Body of pancreas (tissue), 4 donors: ENCODE measurements at places on chromosomes 4 and X. TPM values are rescaled to one million over a fixed set of nuclear protein-coding genes. Genes with fewer than 3 reads are reported as not detected.
A peak's percentile ranks its signal among the peaks of the same experiment; 100 is the strongest.

DNA sequence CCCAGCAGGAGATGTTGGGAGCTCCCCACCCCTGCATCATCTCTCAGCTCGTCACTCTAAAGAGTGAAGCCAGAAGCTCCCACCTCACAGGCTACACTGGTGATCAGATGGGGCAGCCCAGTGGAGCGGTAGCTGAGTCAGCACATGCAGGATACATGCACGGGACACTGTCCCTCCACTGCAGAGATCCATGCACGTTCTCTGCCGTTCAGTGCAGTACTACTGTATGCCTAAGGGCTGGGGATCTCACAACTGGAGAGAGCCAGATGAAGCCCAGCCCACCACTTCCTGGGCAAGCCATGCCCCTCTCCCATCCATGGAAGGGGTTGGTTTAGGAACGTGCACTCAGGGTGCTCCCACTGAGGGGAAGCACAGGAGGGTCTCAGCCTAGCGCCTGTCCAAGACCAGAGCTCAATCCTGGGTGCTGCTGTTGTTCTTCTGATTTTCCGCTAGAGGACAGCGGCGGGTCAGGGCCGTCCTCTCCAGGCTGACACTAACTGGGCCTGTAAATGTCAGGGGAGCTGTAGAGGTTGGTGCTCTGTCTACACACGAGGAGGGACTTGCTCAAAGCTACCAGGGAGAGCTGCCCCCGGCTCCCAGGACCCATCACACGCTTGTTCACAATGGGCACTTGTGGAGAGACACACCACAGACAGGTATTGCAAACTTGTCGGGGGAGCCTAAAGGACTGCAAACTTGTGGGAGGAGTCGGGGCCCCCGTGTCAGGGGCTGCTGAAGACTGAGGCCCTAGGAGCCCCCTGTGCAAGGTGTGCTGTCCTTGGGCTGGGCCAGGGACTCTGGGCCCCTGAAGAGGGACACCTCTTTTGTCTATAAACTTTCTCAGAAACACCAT, 18.2 kb upstream of the ABLIM2 start:
- no peak overlapping the region for H3K4me3 ChIP-seq
- H3K4me1 ChIP-seq = peaks cover 7% of the 10 kb centered on the region
- H3K27me3 ChIP-seq = no peaks in the 10 kb centered on the region

- no peaks in the 10 kb centered on the region for H3K27me3 ChIP-seq
- H3K27ac ChIP-seq = no peak overlapping the region
- H3K4me3 ChIP-seq = no peak overlapping the region
- H3K36me3 ChIP-seq = no peaks in the 10 kb centered on the region
- no peaks in the 10 kb centered on the region for H3K4me1 ChIP-seq
- no peak for DNase-seq
Measured at GRCh38 chr4:15695240-15695699, 7.6 kb upstream of the BST1 start.

GRCh38 chr4:109494563-109494962, 60.9 kb downstream of the SEC24B start:
- no peaks in the 10 kb centered on the region for H3K27me3 ChIP-seq
- H3K27ac ChIP-seq = no peak overlapping the region
- no peak for DNase-seq
- H3K36me3 ChIP-seq = peaks cover 14% of the 10 kb centered on the region
- H3K4me1 ChIP-seq = no peaks in the 10 kb centered on the region
- H3K4me3 ChIP-seq = no peak overlapping the region

DNA sequence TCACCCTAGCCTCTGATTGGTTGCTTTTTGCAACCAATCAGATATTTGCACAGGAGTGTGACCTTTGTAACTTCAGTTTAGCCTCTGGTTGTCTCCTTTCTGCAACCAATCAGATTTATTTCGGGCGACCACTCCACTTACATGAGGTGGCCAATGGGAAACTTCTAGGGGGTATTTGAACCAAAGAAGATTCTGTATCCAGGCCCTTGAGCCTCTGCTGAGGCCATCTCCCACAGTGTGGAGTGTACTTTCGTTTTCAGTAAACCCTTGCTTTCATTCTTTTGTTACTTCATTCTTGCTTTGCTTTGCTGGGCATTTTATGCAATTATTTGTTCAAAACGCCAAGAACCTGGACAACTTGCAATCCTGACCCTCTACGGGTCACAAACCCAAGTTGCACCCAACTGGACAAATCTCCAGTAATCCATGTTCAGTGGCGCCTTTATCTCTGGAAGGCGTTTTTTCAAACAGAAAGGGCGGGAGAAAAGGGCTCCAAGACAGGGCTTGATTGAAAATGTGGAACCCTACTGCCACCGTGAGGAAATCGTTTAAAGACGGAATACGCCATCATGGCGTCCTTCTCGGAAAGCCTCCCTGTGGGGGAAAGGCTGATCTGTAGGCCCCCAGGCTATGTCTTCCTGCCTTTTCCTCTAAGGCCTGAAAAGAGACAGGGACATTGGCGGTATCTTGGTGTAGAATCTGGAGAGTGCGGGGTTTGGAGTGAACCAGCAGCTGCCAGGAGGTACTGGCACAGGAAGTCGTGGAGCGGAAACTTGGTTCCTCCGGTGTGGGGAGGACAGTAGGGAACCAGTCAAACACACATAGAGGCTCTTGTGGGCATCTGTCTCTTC, 184.6 kb downstream of the OR13H1 start:
- no peak overlapping the region for H3K4me3 ChIP-seq
- no peaks in the 10 kb centered on the region for H3K4me1 ChIP-seq
- no peak overlapping the region for H3K27ac ChIP-seq
- H3K36me3 ChIP-seq = no peaks in the 10 kb centered on the region

- H3K4me1 ChIP-seq = peaks cover 13% of the 10 kb centered on the region
- no peak overlapping the region for H3K4me3 ChIP-seq
- no peaks in the 10 kb centered on the region for H3K27me3 ChIP-seq
- peak; percentile 56 for DNase-seq
Measured at GRCh38 chr4:158253350-158253980, 43.2 kb downstream of the TMEM144 start.

- no peaks in the 10 kb centered on the region for H3K4me1 ChIP-seq
- H3K4me3 ChIP-seq = no peak overlapping the region
- no peak for DNase-seq
- no peaks in the 10 kb centered on the region for H3K36me3 ChIP-seq
- no peak overlapping the region for H3K27ac ChIP-seq
Measured at GRCh38 chrX:14361435-14361834, 167.9 kb upstream of the GLRA2 start.

Gene FABP2
- total RNA-seq = not detected

GRCh38 chr4:183806341-183806740, 98.8 kb upstream of the STOX2 start:
- H3K36me3 ChIP-seq = no peaks in the 10 kb centered on the region
- H3K4me3 ChIP-seq = no peak overlapping the region
- DNase-seq = no peak
- H3K4me1 ChIP-seq = peaks cover 18% of the 10 kb centered on the region
- H3K27ac ChIP-seq = no peak overlapping the region

- H3K36me3 ChIP-seq = no peaks in the 10 kb centered on the region
- no peak overlapping the region for H3K4me3 ChIP-seq
- DNase-seq = no peak
- H3K4me1 ChIP-seq = peaks cover 9% of the 10 kb centered on the region
Measured at GRCh38 chr4:39657465-39657864, 18.8 kb upstream of the SMIM14 start.

DNA sequence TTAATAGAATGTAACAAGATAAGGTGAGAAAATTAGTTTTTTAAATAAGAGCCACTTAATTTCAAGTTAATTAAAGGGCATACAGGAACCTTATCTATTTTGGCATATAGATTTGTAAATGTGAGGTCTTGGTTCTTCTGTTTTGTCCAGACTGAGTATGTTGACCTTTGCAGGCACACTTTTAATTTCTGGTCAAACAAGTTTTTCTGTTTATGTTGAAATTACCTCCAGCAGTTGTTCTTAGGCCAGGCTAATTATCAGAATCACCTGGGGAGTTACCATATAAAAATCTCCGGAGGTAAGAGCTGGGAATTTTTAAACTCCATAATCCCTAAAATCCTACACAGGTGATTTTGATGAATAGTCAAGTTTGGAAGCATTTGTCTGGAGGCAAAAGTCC, 227.4 kb upstream of the ANKRD50 start:
- DNase-seq = no peak
- H3K4me3 ChIP-seq = no peak overlapping the region
- H3K27ac ChIP-seq = peak overlapping the region; percentile 77
- peaks cover 35% of the 10 kb centered on the region for H3K4me1 ChIP-seq
- no peaks in the 10 kb centered on the region for H3K36me3 ChIP-seq
- H3K27me3 ChIP-seq = no peaks in the 10 kb centered on the region

GRCh38 chrX:31070057-31070468, 1.8 kb downstream of the FTHL17 start:
- H3K36me3 ChIP-seq = no peaks in the 10 kb centered on the region
- H3K4me3 ChIP-seq = no peak overlapping the region
- no peaks in the 10 kb centered on the region for H3K27me3 ChIP-seq
- DNase-seq = no peak

Gene HNRNPDL
- total RNA-seq = 130 TPM

Gene PPM1K
- 29.3 TPM for total RNA-seq

Gene FATE1
- total RNA-seq = not detected

- DNase-seq = no peak
- no peak overlapping the region for H3K27ac ChIP-seq
- H3K4me1 ChIP-seq = peaks cover 26% of the 10 kb centered on the region
- no peaks in the 10 kb centered on the region for H3K36me3 ChIP-seq
- H3K4me3 ChIP-seq = no peak overlapping the region
- H3K27me3 ChIP-seq = no peaks in the 10 kb centered on the region
Measured at GRCh38 chr4:103100691-103101090, 1.1 kb upstream of the BDH2 start.

- H3K4me1 ChIP-seq = peaks cover 14% of the 10 kb centered on the region
- H3K4me3 ChIP-seq = no peak overlapping the region
- no peaks in the 10 kb centered on the region for H3K27me3 ChIP-seq
Measured at GRCh38 chrX:129652565-129653169, 2.1 kb downstream of the APLN start.

- H3K4me1 ChIP-seq = no peaks in the 10 kb centered on the region
- no peak overlapping the region for H3K27ac ChIP-seq
- no peak overlapping the region for H3K4me3 ChIP-seq
- no peaks in the 10 kb centered on the region for H3K27me3 ChIP-seq
- H3K36me3 ChIP-seq = no peaks in the 10 kb centered on the region
Measured at GRCh38 chr4:173360587-173361221, 10.1 kb upstream of the SAP30 start.

Gene MAGEA6
- not detected for total RNA-seq

Gene GAGE13
- total RNA-seq = not detected
